COLO829 (cell line): ENCODE measurements at places on chromosomes 1 and 21.

- DNase-seq, result no peak
These were observed 18.0 kb downstream of the PCP4 start for GRCh38 chr21:39885119-39885848.

DNA sequence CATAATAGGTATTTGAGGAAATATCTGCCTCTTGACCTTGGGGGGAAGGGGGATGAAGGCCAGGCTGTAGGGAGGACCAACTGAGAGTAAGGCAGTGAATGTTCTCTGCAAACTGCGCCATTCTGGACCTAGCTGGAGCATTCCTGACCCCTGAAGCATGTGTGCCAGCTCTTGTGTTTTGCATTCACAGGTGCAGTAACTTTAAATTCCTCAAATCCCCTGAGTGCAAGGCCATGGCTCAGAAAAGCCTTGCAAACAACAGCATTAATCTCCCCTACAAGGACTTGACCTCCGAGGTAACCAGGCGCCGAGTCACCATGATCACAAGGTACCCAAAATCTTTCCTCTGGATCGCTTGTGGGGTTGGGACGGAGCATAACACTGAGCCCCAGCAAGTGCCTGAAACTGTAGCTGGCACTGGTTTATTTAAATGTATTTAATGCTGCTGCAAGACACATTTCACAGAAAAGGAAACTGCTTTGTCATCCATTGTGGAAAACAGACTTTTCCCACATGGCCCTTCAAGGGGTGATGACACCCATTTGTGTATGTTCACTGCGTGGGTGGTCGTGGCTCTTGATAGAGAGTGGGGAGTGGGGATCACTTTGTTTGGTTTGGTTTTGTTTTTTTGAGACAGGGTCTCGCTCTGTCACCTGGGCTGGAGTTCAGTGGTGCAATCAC lies 1.7 kb downstream of the MYOCOS start:
- no peak for DNase-seq

DNA sequence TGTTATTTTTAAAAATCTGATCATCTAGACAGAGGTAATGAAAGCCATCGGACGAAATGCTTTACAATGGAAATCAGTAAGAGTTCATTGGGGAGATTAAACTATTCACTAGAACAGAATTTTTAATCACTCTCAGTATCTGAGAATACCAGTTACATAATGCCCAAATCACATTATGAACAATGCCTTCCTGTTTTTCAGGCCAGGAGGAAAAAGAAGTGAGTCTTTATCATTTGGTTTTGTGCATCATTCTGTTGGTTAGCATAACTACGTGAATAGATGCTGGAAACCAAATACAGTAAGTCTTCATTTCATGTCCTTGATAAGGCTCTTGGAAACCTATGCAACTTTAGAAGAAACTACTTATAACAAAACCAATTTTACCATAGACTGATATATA lies 18.0 kb upstream of the ASB17 start:
- DNase-seq, result peak; percentile 42

GRCh38 chr21:26169061-26169610 lies 1.4 kb downstream of the APP start:
- peak; percentile 69 for DNase-seq

DNA sequence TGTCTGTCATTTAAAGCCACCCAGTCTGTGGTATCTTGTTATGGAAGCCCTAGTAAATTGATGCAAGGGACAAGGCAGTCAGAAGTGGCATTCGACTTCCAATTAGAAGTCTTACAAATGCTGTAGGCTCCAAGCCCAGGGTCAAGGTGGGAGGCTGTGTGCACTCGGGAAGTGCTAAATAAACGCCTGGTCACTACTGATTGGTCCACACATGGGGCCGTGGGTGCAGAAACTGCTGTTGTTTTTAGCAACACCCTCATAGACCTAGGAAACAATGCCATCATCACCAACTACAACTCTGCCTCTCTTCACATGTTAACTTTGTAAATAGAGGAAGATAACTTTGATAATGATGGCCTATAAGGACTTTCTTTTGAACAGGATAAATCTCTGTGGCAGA lies 20.2 kb upstream of the ZBTB21 start:
- no peak for DNase-seq

DNA sequence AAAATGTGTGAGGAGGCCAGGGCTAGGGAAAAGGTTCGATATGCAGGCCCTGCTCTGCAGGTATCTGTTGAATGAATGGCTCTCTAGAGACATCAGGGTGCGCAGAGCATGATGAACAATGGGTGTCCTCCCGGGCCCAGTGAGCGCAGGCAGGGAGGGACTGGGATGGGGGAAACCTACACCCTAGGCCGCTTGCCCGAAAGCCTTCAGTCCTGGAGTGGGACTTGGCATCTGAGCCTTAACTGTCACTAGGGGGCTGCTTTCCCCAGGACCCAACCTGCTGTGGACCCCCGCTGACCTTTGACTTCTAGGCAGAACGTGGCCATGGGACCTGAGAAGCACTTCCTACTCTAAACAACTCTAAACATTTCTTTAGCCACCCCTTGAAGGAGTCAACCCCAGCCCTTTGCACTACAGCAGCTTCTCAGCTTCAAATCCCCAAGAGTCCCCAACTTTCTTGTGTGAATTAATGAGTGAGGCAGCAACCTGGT lies 444 bp upstream of the MAP3K6 start:
- DNase-seq, result no peak

DNA sequence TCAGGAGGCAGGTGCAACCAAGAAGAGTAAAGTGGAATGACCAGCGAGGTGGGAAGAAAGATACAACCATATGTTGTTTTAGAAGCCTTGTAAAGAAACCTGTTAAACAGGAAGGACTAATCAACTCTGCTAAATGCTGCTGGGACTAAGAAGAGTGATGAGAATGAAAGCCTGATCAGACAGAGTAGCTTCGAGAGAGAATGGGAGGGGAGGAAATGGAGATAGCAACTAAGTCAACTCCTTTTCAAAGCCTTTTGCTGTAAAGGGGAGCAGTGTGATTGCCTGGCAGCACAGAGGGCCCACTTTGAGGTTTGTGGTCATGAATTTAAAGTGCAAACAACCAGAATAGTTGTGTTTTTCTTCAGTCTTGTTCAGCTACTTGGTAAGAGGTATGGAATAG lies 31.4 kb downstream of the SLC30A7 start:
- DNase-seq, result no peak

DNA sequence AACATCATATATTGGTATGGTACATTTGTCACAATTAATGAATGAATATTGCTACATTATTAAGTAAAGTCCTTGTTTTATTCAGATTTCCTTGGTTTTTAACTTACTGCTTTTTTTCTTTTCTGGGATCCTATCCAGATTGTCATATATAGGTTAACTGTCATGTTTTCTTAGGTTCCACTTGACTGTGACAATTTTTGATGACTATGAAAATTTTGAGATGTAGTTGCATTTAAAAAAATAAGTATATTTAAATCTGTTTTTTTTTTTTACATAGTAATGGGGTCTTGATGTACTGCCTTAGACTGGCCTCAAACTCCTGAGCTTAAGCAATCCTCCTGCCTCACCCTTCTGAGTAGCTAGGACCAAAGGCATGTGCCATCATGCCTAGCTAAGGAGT lies 76.8 kb downstream of the ATP6V1G3 start:
- no peak for DNase-seq

DNA sequence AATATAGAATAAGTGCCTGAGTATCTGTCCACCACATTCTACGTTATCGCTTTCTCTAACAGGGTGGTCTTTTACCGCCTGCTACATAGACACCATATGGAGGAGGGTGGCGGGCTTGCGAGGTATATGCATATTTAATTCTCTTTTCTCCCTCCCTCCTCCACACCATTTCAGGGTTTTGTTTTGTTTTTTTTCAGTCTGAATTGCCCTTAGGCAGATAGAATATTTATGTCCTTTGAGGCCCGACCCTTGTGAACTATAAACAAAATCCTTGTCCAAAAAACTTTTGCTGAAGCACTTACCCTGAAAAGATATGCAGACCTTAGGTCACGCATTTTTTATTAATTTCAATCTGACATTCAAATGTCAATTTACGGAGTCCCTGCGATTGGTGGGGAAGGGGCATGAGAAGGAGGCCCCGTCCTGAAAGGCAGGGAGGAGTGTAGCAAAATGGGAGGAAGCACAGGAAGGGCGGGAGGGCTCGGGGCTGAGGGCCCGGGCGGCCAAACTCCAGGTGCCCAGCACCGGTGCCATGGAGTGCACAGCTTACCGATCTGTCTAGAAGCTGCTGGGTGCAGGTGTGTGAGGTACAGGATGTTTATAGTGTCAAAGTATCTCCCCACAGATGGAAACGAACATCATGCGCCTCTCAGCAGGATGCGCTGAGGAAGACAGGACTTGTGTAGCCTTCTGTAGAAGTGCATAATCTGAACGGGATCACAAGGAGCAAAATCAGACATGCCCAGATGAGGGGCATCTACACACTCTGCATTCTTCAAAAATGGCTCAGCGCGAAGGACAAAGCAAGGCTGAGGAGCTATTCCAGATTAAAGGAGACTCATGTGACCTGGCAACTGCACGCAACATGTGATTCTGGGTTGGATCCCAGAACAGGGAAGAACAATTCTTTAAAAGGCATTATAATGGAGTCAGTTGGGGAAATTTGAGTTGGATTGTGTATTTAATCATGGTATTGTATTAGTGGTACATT lies 68.8 kb upstream of the LYST start:
- peak; percentile 76 for DNase-seq

DNA sequence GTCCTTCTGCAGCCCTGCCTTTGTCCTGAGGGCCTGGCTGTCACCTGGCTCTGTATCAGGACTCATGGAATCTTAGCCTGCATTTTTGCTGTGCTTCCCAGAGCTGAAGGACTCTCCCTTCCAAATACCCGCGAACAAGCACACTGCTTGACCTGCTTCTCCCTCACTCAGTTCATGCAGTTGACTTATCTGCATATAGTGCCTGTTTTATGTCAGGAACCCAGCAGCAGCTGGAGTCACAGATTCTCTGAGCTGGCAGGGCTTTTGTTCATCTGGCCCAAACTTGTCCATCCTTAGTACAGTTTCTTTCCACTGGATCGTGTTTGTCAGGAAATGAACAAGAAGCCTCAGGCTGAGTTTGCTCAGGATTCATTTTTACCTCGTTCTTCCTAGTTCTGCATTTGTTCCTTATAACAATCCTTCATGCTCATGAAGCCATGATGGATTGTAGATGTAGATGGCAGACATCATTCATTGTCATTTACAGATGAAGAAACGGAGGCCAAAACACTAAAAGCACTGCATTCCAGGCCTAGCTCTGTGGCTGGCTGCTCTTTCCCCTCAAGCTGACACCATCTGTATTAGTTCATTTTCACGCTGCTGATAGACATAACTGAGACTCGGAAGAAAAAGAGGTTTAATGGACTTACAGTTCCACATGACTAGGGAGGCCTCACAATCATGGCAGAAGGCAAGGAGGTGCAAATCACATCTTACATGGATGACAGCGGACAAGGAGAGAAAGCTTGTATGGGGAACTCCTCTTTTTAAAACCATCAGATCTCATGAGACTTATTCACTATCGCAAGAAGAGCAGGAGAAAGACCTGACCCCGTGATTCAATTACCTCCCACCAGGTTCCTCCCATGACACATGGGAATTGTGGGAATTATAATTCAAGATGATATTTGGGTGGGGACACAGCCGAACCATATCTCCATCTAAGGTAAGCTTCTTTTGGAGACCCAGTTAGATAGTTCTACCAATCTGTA lies 150.9 kb downstream of the HIVEP3 start:
- no peak for DNase-seq

DNA sequence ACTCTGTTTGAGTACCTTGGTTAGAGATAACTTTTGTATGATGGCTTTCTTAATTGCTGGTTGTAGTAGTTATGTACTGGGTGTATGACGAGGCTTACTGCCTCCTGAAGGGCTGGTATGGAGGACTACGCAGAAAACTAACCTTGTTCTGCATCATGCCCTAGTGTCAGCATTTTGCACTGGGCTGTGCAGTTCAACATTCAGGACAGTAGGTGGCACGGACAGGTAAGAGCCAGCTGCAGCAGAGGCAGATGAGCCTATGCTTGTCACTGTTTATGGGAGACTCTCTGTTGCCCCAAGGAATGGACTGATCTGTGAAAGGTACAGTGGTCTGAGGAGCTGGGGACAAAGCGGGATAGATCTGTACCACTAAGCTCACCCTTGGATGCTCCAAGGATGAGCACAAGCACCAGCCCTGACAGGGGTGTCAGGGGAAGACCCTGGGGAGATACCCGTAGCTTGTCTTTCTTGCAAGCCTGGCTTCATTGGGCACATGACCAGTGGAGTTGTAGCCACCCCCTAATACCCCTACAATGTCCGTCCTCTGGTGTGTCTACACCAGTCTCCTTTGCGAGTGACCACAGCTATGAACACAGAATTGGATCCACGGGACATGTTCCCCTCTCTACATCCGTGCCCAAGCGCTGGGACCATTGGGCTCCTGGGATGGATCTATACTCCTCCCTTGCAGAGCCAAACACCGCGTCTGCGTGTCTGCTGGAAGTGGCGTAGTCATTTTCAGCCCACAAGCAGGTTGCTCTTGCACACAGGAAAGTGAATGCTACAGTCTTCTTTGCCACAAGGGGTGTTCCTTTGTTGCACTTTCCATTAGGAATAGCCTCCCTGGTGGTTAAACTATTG lies 51.1 kb upstream of the CFHR3 start:
- no peak for DNase-seq

- DNase-seq, result no peak
These were observed 14.0 kb downstream of the POLR3GL start for GRCh38 chr1:145978471-145978853.

- no peak for DNase-seq
These were observed 1.3 kb downstream of the USF1 start for GRCh38 chr1:161044535-161044907.

DNA sequence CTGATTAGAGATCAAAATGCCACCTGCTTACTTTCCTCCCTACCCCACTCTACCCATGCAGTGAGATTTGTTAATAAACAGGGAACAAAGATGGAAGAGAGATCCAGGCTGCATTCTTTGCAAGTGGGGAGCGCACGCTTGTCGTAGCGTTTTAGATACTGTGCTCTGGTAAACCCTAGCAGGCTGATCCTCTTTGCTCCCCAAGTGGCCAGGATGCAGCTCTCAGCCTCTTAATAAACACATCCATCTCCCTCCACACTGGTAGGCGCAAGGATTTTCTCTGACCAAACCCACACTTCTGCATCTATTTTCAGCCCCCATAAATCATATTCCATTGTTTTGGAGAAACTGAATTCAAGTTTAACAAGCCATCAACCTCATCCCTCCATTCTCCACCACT lies 2.9 kb downstream of the PGBD5 start:
- no peak for DNase-seq

DNA sequence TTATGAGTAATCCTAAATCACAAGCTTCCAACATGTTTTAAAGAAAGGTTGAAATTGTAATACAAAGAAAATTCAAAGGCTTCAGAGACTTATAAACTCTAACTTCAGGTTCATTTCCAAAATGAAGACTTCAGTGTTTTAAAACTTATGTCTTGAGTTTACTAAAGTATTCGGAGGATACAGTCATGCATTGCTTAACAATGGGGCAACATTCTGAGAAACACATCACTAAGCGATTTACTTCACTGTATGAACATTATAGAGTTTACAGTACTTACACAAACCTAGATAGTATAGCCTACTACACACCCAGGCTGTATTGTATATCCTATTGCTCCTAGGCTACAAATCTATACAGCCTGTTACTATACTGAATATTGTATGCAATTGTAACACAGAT lies 38.3 kb downstream of the CEP170 start:
- no peak for DNase-seq
